Stomach (tissue), 19 donors: ENCODE measurements at places on chromosomes 13 and 19.
A peak's percentile ranks its signal among the peaks of the same experiment; 100 is the strongest.

- no peak for DNase-seq
Observed at GRCh38 chr19:39498798-39499642, at the start of gene DLL3. TSS of gene DLL3 (plus strand) at chr19:39498947. CDS start at chr19:39498975, 28 bp downstream.

GRCh38 chr19:16514383-16515019, 18.3 kb downstream of the C19orf44 start:
- DNase-seq: no peak

GRCh38 chr13:83503424-83503823, 378.9 kb downstream of the SLITRK1 start:
- DNase-seq: no peak

GRCh38 chr13:106474912-106475311, 60.5 kb downstream of the EFNB2 start:
- peak; percentile 51 for DNase-seq

GRCh38 chr19:39518458-39518857, 3.5 kb downstream of the SELENOV start:
- no peak for DNase-seq

DNA sequence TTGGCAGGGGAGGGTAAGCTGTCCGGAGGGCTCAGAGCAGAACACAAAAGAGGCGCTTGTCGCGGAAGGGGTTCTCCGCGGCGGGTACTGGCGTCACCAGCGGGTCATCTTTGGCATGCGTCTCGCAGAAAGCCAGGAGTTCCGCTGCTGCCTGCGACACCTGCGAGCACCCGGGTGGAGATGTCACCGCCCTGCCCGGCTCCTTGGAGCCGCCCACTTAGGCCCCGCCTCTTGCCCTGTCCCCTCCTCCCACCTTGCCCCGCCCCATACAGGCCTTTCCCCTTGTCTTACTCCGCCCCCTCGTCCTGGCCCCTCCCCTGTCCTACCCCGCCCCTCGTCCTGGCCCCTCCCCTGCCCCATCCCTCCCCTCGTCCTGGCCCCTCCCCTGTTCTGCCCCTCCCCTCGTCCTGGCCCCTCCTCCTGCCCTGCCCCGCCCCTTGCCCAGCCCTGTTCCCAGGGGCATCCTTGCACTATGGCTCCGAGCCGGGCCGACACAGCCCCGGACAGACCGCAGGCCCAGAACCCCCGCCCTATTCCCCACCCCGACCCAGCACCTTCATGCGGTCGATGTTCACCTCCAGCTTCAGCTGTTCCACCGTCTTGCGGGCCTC, 1.9 kb downstream of the GNG8 start:
- peak; percentile 96 for DNase-seq

DNA sequence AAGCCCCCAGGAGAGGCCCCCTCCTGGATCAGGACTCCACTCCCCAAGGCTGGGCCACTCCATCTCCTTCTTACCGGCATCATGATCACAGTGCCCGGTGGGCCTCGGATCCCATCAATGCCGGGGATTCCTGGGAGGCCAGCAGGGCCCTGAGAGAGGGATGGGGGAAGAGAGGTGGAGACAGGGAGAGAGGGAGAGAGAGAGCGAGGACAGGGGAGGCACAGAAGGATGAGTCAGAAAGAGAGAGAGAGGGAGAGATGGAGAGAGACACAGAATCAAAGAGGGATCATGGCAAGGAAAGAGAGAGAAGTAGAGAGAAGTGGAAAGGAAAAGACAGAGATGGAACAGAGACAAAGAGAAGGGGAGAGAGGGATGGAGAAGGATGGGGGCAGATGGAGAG, 13.8 kb downstream of the COL5A3 start:
- no peak for DNase-seq

DNA sequence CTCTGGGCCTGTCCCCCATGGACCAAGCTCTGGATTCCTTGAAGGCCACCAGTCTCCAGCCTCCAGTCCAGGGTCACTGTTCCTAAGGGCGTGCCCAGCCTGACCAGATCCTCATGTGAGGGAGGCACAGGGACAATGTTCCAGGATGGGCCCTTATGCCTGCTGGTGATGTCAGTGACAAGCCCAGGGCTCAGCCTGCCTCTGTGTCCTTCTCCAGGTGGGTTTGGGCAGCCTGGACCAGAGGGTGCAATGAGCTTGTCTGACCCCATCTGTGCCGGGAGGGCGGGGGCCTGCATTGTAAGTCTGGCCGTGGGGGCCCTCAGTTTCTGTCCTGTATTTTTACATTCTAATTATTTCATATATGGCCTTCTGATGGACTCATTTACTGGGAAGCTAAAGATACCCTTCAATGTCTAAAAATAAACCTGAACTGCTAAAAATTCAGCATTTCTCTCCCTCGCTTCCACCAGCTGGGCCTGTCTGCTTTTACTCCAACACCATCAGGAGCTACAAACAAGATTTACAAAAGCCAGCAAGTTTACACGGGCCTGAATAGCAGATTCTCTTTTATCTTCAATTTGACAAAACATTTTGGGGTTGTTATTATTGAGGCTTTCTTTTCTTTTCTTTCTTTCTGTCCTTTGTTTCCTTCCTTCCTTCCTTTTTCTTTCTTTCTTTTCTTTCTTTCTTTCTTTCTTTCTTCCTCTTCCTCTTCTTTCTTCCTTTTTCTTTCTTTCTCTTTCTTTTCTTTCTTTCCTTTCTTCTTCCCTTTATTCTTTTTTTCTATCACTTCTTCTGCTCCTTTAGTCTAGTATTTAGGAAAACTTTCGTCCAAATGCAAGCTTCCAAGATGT, 34.2 kb upstream of the C19orf12 start:
- DNase-seq: no peak

DNA sequence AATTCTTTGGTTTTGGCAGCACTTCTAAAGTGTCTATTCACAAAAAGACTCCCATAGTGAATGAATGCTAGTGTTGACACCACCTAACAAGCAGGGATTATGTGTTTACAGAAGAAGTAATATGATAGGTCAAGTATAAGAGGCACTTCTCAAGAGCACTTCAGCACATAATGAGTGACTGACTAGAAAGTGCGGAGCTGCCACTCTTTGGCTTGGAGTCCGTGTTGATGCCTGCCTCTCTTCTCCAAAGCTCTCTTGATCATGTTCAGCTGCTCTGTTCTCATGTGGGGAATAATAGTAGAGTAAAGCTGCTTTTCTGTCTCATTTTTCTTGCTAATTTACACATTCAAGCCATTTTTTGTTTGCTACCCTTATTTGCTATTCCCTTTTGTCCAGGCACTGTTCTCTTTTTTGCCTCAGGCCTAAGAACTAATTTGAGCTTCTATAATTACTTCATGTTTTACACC, 22.7 kb upstream of the MAB21L1 start:
- DNase-seq: no peak

DNA sequence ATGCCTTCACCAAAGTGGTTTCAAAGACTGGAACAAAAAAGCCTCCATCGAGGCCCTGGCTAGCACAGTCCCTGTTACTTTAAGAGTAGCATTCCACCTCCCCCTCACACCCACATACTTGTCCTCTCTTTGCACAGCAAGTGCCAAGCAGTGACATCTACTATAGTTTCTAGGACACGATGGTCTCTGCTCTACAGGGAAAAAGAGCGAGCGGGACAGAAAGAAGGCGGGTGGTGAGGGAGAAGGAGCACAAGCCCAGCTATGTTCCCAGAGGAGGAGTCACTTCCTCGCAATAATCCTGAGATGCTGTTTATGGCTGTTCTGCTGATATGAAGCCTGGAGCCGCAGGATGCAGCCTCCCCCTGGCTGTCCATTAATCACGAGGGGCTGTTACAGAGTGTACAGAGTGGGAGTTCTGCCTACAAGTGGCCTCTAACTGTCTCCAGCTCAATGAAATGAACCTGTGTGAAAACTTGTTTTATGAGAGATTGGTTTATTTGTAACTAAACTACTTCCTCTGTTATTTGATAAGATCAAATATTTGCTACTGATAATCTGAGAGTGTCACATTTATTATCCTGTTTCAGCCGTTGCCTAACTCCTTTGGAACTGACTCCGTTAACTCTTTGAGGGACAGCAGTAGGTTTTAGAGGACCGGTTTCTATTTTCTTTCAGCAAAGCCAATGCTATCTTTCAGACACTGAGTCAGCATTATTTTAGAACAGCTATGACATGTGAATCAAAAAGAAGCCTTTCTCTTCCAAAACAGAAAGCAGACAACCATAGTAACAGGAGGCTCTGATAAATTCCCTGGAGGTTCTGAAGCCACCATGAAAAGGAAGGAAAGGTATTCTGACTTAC, 208.0 kb downstream of the SPRY2 start:
- peak; percentile 83 for DNase-seq
